ENCODE measurements at places on chromosomes 1 and 21.

DNA sequence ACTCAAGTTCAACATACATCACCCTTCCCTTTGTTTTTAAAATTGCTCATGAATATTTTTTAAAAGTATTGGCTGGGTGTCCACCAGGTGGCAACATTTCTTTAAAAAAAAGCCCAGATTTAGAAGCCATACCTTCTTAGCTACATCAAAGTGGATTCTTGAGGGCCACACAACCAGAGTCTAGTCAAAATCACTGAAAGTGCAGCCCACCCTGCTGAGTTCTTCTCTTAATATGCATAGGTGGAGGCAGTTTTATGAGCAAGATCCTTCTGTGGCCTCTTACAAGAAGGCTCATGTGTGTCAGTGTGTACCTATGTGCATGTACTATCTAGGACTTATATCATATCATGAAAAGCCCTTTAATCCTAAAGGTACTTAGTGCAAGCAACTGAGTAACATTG, 16.9 kb upstream of the GNG12 start:
- no peak overlapping the region for H3K4me3 ChIP-seq
- H3K36me3 ChIP-seq, result no peaks in the 10 kb centered on the region
- H3K4me1 ChIP-seq, result no peaks in the 10 kb centered on the region
- peaks cover 3% of the 10 kb centered on the region for H3K27me3 ChIP-seq

DNA sequence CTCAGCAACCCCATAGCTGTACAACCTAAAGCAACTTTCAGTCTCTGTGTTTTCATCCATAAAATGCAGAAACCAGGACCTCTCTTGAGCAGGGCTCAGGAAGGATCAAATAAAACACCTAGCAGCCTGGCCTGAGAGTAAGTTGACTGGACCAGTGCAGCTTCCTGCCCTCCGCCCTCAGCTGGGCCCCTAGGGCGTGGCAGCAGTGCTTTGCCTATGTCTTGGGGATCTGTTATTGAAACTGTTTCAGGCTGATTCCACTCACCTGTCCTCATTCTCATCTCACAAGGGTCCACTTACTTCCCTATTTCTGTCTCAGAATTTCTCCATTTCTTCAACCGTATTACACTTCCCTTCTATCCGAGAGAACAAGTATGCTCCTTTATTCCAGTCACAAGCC, 17.3 kb downstream of the LRRC42 start:
- no peak overlapping the region for H3K4me3 ChIP-seq
- H3K4me1 ChIP-seq, result peaks cover 2% of the 10 kb centered on the region
- H3K27me3 ChIP-seq, result no peaks in the 10 kb centered on the region
- no peak overlapping the region for H3K27ac ChIP-seq

GRCh38 chr1:46221749-46222148, 18.6 kb downstream of the LURAP1 start:
- no peaks in the 10 kb centered on the region for H3K36me3 ChIP-seq
- no peak for DNase-seq
- H3K27me3 ChIP-seq, result peaks cover 2% of the 10 kb centered on the region
- H3K4me1 ChIP-seq, result no peaks in the 10 kb centered on the region
- no peak overlapping the region for H3K27ac ChIP-seq

GRCh38 chr1:150281221-150281757, 1.1 kb upstream of the CIART start:
- H3K27me3 ChIP-seq, result peaks cover 11% of the 10 kb centered on the region
- DNase-seq, result peak; percentile 74
- peaks cover 24% of the 10 kb centered on the region for H3K4me1 ChIP-seq
- H3K27ac ChIP-seq, result peak overlapping the region; percentile 80
- peak overlapping the region; percentile 71 for H3K4me3 ChIP-seq

DNA sequence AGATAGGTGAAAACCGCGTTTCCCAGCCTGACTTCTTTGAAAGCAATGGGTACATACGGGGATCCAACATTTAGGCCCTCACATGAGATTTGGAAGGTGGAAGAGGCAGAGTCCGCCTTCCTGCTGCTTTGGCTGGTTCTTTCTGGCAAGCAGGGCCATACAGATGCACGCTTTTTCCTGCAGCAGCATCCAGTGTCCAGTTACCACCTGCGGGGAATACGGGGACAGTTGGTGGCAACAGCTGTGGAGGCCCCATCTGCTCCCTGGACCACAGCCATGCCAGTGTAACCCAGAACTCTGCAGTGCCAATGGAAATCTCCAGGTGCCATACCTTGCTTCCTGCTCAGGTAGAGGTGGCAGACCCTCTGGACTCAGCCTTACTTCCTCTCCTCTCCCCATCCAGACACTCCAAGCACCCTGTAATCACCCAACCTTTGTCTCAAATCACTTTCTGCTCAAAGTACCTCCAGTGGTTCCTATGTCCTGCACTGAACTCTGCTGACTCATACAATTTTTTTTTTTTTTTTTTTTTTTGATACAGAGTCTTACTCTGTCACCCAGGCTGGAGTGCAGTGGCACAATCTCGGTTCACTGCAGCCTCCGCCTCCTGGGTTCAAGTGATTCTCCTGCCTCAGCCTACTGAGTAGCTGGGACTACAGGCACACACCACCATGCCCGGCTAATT, 68.3 kb downstream of the SLC16A1 start:
- no peaks in the 10 kb centered on the region for H3K4me1 ChIP-seq
- H3K4me3 ChIP-seq, result no peak overlapping the region
- peaks cover 2% of the 10 kb centered on the region for H3K27me3 ChIP-seq
- no peak for DNase-seq
